ENCODE measurements at places on chromosomes 12 and 14. TPM values are rescaled to one million over a fixed set of nuclear protein-coding genes. Genes with fewer than 3 reads are reported as not detected.

SLC38A1 gene
- 74.5 TPM for total RNA-seq

FAM222A gene
- total RNA-seq = 5.0 TPM

SLC8A3 gene
- total RNA-seq = 2.7 TPM

IFNG-AS1 gene
- 0.70 TPM for total RNA-seq

SERPINA3 gene
- 0.29 TPM for total RNA-seq

SLC5A8 gene
- total RNA-seq = 21.5 TPM

KLRG1 gene
- total RNA-seq = 3.9 TPM

ADAM21 gene
- not detected for total RNA-seq

SYT1 gene
- 23.6 TPM for total RNA-seq

KCNH3 gene
- total RNA-seq = 7.9 TPM

MARCHF9 gene
- 8.9 TPM for total RNA-seq

TAS2R20 gene
- 9.4 TPM for total RNA-seq

PTPN6 gene
- total RNA-seq = 21.1 TPM

All from metanephros (tissue), 2 donors.